Activated naive CD4-positive, alpha-beta T cell treated with anti-CD3 and anti-CD28 coated beads, Interleukin-2, amount 50 U/mL, for 16 hours (primary cell): ENCODE measurements at places on chromosomes 11 and 22.
A peak's percentile ranks its signal among the peaks of the same experiment; 100 is the strongest.

GRCh38 chr11:41508121-41508520 lies 48.7 kb upstream of the LRRC4C start:
- no peak for DNase-seq

- DNase-seq, result no peak
Observed at GRCh38 chr11:93528252-93528651, 14.9 kb downstream of the SMCO4 start.

GRCh38 chr22:23722724-23723123 lies 28.2 kb downstream of the ZNF70 start:
- DNase-seq, result no peak

DNA sequence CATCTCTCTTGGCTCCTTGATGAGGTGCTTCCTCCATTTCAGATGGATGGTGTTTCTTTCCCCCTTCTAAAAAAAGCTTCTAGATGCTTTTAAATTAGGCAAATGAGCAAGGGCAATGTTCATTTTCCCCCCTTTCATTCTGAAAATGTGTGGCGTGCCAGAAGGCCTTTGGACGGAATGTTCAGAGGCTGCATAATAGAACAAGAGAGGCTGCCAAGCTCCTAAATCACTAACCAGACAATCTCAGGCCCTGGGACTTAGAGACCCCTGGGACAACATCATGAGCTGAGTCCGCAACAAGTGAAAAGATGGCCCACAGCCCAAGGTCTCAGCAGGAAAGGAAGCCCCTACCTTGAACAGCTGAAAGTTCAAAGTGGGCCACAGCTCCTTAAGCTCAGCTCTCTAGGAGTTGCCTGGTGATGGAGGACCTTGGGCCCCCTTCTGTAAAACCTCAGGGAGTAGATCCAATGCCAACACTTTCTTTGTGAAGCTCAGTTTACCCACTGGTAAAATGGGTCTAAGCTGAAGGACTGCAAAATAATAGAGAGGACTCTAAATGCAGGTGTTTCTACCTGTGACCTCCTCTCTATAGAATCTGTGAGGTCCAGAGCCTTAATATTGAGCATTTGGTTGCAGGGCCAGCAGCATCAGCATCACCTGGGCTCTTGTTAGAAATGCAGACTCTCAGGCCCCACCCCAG lies 144.0 kb downstream of the FBXO7 start:
- no peak for DNase-seq

DNA sequence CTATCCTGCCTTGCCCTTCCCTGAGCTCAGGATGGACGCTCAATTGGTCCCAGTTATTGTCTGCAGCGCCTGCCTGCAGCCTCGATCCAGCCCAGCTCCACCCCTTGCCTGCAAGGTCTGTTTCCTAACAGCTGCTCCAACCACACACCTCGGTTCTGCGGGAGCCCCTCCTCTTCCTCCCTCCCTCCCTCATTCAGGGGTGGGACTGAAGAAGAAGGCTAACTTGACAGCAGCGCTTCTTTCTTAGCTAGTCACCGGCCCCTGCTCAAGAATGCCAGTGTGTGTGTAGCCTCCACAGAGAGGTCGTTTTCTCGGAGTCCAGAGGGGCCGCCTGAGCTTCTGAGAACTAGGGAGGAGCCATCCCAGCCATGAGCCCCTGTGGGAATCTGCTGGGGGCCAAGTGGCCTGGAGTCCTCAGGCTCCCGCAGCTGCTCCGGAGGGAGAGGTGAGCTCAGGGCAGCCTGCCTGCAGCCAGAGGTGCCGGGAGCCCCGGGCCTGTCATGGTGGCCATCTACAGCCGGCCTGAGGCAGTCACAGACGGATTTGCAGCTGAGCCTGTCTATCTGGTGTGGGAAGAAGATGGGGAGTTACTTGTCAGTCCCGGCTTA lies 36.1 kb downstream of the LIMK2 start:
- DNase-seq, result peak; percentile 66

DNA sequence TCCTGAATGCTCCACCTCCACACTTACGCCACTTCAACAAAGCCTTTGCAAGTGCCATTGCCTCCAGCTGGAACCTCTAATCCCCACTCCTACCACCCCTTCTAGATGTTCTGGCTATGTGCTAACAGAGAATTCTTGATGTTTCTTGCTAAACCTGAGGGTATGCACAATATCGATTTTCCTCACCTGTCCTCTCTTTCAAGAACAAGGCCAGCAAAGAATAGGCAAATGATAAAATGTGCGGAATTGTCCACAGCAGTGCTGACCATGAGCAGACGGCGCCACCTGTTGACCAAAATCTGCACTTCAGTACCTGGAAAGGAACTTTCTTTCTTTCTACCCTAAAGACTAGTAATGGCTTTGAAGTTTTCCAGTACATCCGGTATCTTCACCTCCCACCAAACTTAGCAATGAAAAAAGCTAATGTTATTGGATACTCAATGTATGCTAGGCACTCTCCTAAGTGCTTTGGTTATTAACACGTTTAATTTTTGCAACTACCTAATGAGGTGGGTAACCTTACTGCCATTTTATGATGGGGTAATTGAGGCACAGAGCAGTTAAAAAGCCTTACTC lies 3.4 kb downstream of the TIMM10 start:
- DNase-seq, result peak; percentile 76

DNA sequence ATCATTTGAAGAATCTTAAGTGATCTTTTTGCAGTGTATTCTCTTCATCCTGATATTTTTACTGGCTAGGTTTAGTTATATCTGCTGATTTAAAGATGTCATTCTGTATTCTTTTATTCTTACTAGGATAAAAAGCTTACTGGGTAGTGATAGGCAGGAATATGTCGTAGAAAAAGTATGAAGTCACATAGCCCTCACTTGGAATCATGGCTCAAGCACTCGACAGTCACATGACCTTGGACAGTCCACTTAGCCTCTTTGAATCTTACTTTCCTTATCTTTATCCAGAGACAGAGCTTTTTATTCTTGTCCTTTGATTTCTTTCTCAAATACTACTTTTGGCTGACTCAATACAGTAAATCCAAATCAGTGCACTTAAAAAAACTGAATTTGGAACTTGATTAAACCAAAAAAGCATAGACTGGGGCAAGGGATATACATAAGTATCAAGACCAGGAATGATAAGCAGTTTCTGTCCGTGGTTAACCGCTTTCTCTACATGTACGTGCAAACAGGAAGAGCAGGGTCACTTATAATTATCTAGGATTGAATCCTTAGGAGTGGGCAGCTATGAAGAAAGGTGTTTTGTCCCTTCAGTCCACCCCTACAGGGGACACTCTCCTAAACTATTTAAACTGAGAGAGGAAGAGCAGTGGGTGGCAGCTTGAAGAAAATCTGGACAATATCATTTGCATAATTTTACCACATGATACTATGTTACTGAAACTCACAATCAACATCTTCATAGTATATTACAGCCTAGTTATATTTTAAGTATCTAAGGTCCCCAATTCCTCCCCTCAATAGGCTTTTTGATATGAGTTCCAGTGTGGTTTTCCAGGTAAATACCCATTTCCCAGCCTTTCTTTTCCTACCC lies 8.0 kb downstream of the MMP7 start:
- no peak for DNase-seq

DNA sequence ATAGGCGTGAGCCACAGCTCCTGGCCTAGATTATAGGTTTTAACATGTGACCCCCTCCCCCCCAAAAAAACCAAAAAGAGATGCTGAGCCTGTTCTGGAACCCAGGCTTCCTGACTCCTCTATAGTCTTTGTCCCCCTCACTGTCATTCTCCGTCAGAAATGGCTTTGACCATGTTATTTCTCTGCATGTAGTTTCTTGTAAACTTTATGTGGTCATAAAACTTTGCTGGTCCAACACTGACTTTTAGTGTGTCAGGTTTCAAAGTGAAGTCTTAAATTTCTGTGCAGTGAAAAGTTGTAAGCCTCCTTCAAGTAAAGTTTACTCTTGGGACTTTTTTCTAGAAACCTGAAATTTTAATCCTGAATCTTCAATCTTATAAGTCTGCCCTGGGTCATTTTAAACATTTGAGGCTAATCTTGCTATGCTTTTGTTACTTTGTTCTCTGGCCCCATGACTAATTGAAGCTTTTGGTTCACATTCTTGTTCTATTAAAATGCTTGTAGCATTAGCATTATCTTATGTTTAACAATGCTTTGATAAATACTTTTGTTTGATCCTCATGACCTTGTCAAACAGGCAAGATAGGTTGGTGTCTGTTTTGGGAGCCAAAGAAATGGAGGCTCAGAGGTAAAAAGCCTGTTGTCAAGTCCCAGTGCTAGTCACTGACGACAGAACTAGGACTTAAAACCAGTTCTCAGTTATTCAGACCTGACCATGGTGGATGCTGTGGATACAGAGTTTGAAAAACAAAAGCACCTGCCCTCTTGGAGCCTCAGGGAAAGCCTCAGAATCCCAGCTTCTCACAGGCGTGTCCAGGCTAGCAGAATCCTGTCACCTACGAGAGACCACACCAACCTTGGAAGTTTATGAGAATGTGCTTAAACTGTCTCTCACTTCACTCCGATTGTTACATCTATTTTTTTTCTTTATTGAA lies 87.7 kb upstream of the HORMAD2 start:
- no peak for DNase-seq

DNA sequence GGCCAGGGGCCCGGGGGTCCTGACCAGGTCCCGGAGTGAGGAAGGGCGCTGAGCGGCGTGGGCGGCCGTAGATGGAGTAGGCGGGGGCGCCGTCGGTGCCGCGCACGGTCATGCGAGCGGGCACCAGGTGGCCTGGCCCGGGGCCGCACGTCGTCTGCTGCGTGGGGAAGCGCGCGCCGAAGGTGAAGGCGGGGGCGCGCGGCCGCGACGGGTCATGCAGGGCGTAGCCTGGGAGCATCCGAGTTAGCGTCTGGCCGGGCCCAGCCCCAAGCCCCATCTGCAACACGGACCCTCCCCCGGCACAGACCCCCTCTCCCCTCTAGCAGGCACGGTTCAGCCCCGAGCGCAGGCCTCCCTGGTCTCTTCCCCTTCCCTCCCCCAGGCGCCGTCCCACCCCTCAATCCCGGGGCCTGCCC lies 1.7 kb upstream of the TYMP start:
- DNase-seq, result peak; percentile 76

DNA sequence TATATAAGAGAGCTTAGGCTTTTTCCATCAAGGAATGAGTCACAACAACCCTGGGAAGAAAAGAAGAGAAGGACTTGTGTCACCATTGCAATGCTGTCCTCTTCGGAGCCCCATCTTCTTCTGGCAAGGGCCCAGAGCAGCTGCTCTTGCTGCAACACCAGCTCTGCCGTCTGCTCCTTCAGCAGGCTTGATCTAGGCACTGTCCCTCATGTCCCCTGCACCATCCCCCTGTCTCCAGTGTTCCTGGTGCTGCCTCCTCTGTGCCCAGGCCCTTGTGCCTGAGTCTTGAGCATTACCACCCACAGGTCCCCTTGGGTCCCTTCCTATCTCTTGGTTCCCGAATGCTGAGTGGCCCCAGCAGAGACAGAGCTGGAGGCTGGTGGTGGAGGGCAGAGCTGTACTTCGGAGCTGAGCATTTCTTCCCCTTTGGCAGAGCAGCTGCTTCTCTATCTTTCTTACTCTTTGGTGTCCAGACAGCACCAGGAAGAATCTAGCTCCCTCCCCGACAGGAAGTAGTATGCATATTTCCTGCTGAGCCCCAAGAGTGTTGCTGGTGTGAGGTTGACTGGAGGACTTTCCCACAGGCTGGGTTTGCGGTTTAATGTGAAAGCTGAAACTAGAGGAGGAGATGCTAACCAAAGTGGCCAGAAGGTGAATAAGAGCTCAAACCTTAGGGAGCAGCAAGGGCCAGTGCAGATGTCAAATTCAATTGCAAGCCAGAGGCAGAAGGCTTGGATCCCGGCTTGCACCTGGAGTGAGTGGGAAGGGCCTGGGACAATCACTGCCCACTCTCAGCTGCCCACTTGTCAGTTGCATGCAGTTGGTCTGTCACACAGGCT lies 27.8 kb downstream of the WEE1 start:
- no peak for DNase-seq

- no peak for DNase-seq
Observed at GRCh38 chr11:22180131-22180530, 12.8 kb upstream of the ANO5 start.

- no peak for DNase-seq
Observed at GRCh38 chr11:12074529-12075195, 35.7 kb upstream of the MICAL2 start.

DNA sequence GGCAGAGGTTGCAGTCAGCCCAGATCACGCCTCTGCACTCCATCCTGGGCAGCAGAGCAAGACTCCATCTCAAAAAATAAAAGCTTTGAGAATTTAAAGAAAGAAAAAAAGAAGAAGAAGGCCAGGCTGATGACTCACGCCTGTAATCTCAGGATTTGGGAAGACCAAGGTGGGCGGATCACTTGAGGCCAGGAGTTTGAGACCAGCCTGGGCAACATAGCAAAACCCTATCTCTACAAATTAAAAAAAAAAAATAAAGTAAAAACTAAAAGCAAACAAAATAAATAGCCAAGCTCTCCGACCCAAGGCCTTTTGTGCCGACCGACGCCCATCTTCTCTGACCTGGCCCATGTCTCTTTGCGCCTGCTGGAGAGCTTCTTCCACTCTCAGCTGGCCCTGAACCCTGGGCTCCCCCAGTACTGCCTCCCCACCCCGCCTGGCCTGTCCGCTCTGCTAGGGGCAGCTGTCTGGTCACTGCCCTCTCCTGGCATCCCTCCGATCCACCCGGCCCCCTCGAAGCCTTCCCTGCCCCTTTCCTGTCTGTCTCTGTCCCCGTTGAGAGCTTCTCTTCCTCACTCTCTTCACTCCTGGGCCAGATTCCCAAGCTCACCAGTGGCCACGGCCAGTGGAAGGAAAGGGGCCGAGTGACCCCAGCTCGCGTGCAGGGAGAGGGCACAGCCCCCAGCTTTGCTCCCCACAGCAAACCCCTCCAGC lies 4.8 kb upstream of the LSP1 start:
- DNase-seq, result no peak

- no peak for DNase-seq
Observed at GRCh38 chr22:50542416-50542927, 3.2 kb upstream of the KLHDC7B start.

DNA sequence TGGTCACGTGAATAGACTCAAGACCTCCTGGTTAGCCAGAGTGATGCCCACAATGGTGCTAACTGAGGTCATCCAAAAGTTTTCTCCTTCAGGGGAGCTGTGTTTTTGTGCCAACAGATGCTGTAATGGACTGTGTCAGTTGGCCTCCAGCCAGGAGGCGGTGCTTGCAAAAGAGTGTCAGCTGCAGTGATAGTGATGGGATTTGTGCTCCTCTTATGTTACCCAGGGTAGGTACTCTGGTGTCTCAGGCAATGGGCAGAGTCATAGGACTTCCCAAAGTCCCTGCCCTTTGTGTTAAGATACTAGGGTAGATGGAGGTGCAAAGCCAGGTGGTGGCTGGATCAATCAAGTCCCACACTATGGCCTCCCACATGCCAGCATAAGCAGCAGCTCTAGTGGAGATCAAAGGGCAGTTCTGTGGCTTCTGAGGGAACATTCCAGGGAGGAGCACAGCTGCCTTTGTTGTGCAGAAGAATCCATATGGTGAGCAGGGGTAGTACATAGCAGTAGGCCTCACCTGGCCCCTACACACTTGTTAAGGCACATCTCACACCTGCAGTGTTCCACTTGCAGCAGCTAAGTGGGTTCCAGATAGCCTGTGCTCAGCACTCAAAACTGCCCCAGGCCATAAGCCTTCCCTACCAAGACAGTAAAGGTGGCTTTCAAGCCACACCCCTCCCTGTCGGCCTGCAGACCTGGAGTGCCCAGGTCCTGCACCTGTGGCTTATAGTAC lies 9.4 kb upstream of the FANCF start:
- DNase-seq, result no peak
